Adrenal gland (tissue), 19 donors: ENCODE measurements at places on chromosomes 7 and 10.

GRCh38 chr10:46273506-46274477 is 13.0 kb upstream of the ANTXRL start:
- DNase-seq, result no peak

- DNase-seq, result no peak
Measured at GRCh38 chr7:37255327-37255944, 193.2 kb downstream of the ELMO1 start.

DNA sequence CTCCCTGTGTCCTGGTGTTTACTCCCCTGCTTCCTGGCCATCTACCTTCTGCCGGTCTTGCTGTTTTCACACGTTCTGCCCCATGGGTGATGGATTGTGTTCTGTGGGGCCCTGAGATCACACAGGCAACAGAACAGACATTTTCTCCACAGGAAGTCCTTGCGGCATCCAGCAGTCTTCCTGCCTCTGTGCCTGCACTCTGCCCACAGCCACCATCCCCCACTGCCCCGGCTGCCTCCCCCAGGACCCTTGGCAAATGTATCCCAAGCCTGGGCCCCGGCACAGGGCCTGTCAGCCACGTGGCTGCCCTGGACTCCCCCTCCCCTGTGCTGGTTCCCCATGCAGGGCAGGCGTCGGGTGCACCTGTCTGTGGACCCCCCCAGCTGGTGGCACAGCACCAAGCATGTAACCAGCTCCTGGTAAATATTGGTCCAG is 184.2 kb downstream of the WDR37 start:
- DNase-seq, result peak; percentile 24

GRCh38 chr10:103834436-103835095 is 20.8 kb downstream of the SH3PXD2A start:
- no peak for DNase-seq

- no peak for DNase-seq
Measured at GRCh38 chr10:114276671-114277070, 37.6 kb downstream of the VWA2 start.

DNA sequence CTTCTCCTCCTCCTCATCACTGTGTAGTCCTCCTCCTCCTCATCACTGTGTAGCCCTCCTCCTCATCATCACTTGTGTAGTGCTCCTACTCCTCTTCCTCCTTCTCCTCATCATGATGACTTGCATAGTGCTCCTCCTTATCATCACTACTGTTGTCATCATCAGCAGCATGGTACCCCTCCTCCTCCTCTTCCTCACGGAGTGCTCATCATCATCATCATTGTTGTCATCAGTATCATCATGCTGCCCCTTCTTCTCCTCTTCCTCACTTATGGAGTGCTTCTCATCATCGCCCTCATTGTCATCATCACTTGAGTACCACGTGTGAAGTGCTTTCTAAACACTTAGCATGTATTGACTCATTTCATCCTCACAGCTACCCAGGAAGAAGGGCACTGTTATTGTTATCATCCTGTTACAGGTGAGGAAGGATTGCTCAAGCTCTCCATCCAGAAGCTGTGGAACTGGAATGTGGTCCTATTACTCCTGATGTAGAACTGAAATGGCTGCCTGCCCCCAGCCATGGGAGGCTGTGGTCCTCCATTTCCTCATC is 122.8 kb upstream of the SHH start:
- no peak for DNase-seq

- no peak for DNase-seq
Measured at GRCh38 chr10:22265839-22266537, 48.2 kb upstream of the EBLN1 start.
